ENCODE measurements at places on chromosomes 1 and 21. TPM values are rescaled to one million over a fixed set of nuclear protein-coding genes. Genes with fewer than 3 reads are reported as not detected.
A peak's percentile ranks its signal among the peaks of the same experiment; 100 is the strongest.

TMEM39B gene
- total RNA-seq, result 5.1 TPM

VHLL gene
- not detected for total RNA-seq

ZMYND12 gene
- 0.12 TPM for total RNA-seq

CLCA1 gene
- total RNA-seq, result 42.9 TPM

SGIP1 gene
- 20.2 TPM for total RNA-seq

DNA sequence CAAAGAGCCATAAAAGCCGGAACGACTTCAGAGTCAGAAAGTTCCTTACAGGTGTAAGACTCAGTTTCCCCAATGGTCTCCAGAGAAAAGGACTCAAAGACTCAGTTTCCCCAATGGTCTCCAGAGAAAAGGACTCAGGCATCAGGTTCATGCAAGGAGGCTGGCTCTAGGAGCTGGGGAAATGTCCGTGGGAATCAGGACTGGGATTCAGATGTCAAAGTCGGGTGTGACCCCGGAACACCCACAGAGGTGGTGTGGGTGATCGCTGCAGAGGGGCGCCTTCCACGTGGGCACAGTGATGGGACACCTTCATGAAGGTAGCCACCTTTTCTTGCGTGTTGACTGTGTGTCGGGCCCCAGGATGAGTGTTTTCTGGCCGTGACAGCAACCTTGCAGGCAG, 340.8 kb downstream of the NPHP4 start:
- DNase-seq, result peak; percentile 2

- DNase-seq, result no peak
These were observed 50.7 kb downstream of the TM2D1 start for GRCh38 chr1:61674221-61674620.

- DNase-seq, result peak; percentile 8
These were observed 36.9 kb upstream of the OR2B11 start for GRCh38 chr1:247494767-247495166.

- no peak for DNase-seq
These were observed 31.5 kb downstream of the PAPPA2 start for GRCh38 chr1:176494436-176494835.

Data from hepatocyte (in vitro differentiated cells).